ENCODE measurements at places on chromosomes 11 and 22.

DNA sequence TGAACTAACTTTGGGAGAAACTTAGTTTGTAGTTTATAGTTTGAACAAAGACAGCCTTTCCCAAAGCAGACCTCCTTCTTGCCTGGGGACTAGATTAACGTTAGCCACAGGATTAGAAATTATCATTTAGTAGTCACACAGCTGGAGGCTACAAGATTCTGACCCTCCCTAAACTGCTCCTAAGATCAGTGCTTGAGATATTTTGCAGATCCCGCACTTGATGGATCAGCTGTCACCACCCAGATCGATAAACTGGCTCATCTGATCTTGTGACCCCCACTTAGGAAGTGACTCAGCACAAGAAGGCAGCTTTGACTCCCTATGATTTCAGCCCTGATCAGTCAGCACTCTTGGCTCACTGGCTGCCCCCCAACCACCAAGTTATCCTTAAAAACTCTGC, 1.6 kb downstream of the SLC22A24 start:
- no peak for DNase-seq

GRCh38 chr11:64846998-64847666, 2.7 kb upstream of the CDC42BPG start:
- peak; percentile 95 for DNase-seq

- no peak for DNase-seq
Measured at GRCh38 chr11:44774108-44774507, 47.3 kb downstream of the TSPAN18 start.

- DNase-seq, result no peak
Measured at GRCh38 chr22:43238526-43239006, 51.6 kb upstream of the TTLL12 start.

DNA sequence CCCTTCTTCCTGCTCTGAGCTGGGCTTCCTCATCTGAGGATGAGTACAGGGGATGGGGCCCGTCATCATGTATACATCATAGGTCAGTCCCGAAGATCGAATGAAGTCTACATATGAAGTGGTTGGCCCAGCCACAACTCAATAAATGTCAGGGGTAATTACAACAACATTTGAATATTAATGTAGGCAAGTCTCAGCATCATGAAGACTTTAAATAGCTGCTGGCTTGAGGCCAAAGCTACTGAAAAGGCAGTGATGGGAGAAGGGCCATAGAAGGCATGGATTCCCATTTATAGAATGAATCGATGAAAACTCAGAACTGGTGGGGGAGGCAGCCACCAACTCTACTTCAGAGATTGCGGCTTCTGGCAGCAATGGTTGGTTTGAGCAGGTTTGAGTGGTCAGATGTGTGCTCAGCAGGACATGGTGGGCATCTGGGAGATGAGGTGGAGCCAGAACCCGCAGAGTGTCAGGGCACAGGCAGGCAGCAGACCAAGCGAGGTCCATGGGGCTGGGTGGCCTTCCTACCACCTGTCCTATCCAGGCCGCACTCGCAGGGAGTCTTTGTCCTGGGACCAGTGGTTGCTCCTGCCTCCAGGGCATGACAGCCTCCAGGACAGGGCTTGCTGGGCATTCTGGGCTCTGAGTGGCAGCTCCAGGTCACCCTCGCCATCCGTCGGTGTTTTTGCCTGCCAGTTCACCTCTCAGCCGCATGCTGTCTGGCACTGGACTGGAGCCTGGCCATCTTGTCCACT, 919.1 kb downstream of the TBC1D22A start:
- no peak for DNase-seq

- DNase-seq, result no peak
Measured at GRCh38 chr11:59510941-59511589, at the start of gene OR4D9. OR4D9 (plus strand) TSS chr11:59511539; CDS start chr11:59514913, 3,374 bp downstream.

- no peak for DNase-seq
Measured at GRCh38 chr22:44204739-44205515, 24.2 kb downstream of the PARVG start.

- DNase-seq, result peak; percentile 24
Measured at GRCh38 chr11:44601471-44602370, 36.3 kb downstream of the CD82 start.

Measured in stimulated activated CD4-positive, alpha-beta T cell treated with anti-CD3 and anti-CD28 coated beads, TNF-alpha, amount 100 ng/mL, for 1 hour (primary cell).